SK-N-MC (cell line): ENCODE measurements at places on chromosomes 11 and 22.

DNA sequence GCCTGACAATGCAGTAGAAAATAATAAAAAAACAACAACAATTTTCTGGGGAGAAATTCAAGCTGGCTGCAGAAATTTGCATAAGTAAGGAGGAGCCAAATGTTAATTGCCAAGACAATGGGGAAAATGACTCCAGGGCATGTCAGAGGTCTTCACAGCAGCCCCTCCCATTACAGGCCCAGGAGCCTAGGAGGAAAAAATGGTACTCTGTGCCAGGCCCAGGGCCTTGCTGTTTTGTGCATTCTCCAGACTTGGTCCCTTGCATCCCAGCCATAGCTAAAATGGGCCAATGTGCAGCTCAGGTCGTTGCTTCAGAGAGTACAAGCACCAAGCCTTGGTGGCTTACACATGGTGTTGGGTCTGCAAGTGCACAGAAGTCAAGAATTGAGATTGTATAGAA is 45.5 kb downstream of the MS4A2 start:
- no peak for DNase-seq

GRCh38 chr22:30279046-30279788 is 10.1 kb downstream of the CASTOR1 start:
- no peak for DNase-seq

- DNase-seq, result no peak
These were observed 80.8 kb downstream of the TNRC6B start for GRCh38 chr22:40258501-40258915.

GRCh38 chr11:79437278-79437980 is 3.4 kb downstream of the TENM4 start:
- no peak for DNase-seq

DNA sequence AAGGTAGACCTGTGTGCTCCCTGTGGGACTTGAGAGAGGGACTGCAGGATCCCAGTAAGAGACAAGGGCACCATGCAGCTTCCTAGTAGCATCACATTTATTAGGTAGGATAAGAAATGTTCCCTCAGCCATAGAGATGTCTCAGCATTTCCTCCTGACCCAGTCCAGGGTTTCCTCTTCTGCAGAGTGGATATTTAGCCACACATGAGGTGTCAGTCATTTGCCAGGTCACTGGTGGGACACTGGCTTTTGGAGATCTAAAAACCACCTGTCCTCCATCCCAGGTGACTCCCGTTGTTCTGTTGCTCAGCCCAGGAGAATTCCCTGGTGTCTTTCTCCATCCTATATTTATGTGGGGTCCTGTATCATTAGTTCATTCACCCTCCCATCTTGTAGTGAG is 117.5 kb upstream of the NNMT start:
- DNase-seq, result no peak

DNA sequence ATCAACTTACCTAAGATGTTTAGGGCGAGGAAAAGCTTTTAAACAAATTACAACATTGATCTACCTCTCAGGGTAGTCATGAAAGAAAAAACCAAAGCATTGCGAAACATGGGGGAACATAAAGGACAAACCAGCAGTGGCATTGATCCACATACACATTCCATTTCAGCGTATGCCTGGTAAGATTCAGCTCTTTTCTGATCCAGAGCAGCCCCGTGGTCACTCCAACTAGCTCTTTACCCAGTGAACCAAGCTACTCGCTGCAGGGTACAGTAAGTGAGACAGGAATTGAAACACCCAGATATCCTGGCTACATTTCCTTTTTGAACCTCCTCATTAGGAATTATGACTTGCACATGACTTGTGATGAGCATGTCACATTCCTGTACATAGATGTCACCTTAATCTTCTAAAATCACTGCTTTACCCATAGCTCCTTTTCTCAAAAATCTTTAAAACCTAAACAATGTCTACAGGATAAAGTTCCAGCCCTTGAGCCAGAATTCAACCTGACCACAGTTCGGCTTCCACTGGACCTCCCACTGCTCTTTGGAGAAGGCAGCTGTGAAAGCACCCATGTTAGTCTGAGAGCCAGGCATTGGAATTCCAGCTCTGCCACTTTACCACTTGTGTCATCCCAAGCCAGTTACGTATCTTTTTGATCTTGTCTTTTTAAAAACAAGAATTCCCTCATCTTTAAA is 42.9 kb upstream of the AKIP1 start:
- DNase-seq, result no peak

DNA sequence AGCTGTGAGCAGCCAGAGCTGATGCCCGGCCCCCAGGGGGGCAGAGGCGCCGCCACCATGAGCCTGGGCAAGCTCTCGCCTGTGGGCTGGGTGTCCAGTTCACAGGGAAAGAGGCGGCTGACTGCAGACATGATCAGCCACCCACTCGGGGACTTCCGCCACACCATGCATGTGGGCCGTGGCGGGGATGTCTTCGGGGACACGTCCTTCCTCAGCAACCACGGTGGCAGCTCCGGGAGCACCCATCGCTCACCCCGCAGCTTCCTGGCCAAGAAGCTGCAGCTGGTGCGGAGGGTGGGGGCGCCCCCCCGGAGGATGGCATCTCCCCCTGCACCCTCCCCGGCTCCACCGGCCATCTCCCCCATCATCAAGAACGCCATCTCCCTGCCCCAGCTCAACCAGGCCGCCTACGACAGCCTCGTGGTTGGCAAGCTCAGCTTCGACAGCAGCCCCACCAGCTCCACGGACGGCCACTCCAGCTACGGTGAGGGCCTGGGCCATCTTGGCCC is 6.1 kb downstream of the CDC42EP1 start:
- DNase-seq, result no peak

GRCh38 chr11:20601221-20601914 is 2.0 kb downstream of the SLC6A5 start:
- no peak for DNase-seq
